ENCODE measurements at places on chromosomes 11 and 22.
A peak's percentile ranks its signal among the peaks of the same experiment; 100 is the strongest.

DNA sequence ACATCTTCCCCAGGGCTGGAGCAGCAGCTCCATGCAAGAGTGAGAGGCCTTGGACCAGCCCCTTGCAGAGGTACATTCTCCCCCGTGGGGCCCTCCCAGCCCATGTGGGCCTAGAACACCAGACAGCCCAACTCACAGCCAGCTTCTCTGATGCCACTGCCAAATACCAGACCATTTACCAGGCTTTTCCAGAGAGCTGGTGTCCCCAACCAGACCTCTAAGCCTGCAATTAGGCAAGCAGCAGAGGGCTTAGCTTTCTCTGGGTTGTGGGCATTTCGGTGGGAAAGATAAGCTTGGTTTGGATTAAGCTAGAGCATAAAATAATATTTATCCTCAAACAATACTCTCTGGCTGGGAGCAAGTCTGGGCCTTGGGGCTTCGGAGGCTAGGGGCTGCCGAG lies 75.6 kb downstream of the TP53I11 start:
- no peak for DNase-seq

GRCh38 chr11:24206511-24206910 lies 290.3 kb upstream of the LUZP2 start:
- DNase-seq: no peak

- no peak for DNase-seq
Observed at GRCh38 chr11:61553373-61554171, 27.3 kb downstream of the SYT7 start.

GRCh38 chr22:45358127-45358526 lies 48.4 kb downstream of the FAM118A start:
- DNase-seq: no peak

DNA sequence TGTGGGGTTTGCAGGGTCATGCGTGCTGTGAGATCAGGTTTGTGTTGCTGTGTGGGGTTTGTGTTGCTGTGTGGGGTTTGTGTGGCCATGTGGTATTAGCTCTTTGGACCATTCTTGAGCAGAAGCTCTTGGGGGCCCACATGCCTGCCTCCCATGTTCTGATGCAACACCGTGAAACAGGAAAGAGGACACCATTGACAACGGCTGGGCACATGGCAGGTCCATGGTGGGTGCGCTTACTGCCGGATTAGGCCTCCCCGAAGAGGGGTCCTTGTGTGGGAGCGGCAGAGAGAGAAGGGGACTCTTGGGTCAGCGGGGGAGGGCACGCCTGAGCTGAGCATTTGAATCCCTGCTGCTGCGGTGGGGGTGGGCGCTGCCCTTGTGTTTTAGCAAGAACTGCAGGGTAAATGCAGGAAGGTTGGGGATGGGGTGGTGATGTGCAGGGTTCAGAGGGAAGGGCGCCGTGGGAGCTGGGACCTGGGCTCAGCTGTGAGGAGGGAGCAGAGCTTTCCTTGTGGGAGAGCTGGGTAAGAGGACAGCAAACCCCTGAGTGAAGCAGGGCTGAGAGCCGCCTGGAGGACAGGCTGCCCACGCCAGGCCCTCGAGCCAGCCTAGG lies 361.5 kb downstream of the TBC1D22A start:
- no peak for DNase-seq

- DNase-seq: no peak
Observed at GRCh38 chr11:76044750-76045320, 161.5 kb downstream of the WNT11 start.

DNA sequence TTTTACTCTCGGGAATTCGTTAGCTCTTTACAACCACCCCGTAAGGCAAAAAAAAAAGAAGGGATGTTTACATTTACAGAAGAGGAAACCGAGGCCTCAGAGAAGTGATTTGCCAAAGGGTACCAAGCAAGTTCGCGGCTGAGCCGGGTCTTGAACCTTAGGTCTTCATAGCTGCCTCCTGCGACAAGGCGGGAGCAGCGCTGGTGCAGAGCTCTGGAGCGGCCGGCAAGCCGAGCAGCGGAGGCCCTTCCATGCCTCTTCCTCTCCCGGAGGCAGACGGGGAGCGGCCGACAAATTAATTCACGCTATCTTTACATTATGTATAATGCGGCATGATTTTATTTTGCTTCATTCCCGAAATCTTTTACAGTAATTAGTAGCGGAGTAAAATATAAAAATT lies 536.3 kb downstream of the INSC start:
- no peak for DNase-seq

GRCh38 chr11:120386774-120387371 lies 50.7 kb downstream of the ARHGEF12 start:
- no peak for DNase-seq

GRCh38 chr11:20368438-20368837 lies 4.9 kb downstream of the HTATIP2 start:
- DNase-seq: no peak

- no peak for DNase-seq
Observed at GRCh38 chr11:8671193-8671612, 11.3 kb downstream of the TRIM66 start.

GRCh38 chr22:23093051-23093788 lies 22.9 kb downstream of the GNAZ start:
- no peak for DNase-seq

DNA sequence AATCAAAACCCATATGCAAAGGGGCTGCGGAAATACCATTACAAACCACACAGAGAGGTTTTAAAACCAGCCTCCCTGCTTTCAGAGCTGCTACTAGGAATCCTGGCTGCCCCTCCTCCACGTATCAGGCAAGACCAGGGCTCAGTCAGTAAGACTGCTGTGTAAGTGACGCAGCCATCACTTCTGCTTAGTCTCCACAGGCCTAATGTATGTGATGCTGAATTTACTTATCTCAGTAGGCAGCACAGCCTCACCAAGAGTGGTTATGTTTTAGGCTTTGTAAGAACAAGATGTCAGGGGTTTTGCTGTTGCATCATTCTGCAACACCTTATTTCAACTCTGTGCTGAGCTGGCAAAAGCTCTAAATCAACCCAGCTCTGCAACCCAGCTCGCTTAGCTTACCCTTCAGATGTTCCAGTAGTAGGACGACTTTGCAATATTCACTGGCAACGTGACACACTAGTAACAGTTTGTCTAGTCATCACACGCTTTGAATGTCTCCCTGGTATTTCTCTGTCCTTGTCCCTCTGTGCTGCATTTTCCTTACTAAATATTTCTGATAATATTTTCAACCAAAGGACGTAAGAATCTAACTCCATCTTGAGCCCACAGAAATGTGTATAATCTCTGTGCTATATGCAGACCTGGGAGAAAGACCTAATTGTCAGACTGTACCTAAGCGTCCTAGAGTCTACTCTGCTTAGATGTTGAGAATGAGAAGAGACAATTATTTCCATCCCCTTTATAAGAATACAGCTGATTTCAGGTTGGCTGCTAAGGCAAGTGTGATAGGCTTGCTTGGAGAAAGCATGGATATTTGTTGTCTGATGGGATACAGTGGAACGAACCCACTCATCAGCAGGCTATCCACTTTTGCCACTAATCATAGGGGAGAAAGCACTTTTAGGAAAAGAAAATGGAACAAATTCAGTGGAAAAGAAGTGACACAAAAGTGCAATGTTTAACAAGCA lies 72.2 kb downstream of the LARGE2 start:
- peak; percentile 6 for DNase-seq

Data from activated CD4-positive, alpha-beta T cell treated with anti-CD3 and anti-CD28 coated beads for 36 hours (primary cell).